Naive thymus-derived CD8-positive, alpha-beta T cell (primary cell): ENCODE measurements at places on chromosomes 4 and X.
A peak's percentile ranks its signal among the peaks of the same experiment; 100 is the strongest.

GRCh38 chrX:71606536-71607216 is 11.6 kb downstream of the CXCR3 start:
- H3K27me3 ChIP-seq = no peaks in the 10 kb centered on the region
- H3K4me3 ChIP-seq = peak overlapping the region; percentile 79
- H3K4me1 ChIP-seq = peaks cover 52% of the 10 kb centered on the region
- H3K27ac ChIP-seq = peak overlapping the region; percentile 95
- H3K36me3 ChIP-seq = peaks cover 68% of the 10 kb centered on the region

DNA sequence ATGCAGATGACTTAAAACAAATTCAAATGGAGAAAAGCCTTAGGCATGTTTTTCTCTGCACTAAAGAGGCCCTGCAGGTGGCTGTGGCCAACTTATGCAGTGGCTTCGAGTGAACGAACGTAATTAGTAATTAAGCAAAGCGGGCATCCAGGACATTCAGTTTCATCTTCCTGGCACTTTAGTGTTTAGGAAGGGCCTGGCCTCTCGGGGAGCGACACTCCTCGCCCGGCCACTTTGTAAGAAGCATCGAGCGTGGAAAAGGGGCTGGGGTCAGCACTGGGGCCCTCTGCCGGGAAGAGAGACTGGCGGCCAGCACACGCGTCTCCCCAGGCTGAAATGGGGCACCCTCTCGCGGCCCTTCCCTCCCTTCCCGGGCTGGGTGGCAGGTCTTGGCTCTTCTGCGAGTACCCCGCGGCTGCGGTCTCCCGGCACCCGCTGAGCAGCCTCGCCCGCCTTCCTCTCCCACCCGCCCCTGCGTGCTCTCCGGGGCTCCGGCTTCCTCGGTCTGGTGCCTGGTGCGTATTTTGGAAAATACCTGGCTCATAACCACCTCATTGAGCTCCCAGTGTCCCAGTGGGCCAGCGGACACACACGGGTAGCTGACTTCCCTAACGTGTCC is 677 bp upstream of the CYP4V2 start:
- peak overlapping the region; percentile 96 for H3K27ac ChIP-seq
- H3K27me3 ChIP-seq = no peaks in the 10 kb centered on the region
- peaks cover 12% of the 10 kb centered on the region for H3K36me3 ChIP-seq
- H3K4me3 ChIP-seq = peak overlapping the region; percentile 92

DNA sequence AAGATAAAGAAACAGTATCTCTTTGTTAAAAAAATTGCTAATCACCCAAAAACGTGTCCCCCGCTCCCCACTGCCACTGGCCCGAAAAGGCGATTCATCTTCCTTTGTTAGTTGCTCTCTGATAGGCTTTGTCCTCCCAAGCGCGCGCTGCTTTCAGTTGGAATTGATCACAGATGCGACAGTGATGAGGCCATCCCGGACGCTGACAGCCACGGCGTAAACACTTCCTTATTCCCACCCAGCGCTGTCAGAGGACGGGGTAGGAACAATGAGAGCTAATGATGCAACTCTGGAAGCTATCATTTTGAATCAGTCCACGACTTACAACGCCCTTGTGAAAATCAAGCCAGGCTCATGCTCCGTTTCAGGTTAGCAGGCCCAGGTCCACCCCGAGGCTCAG is 21.4 kb downstream of the SOD3 start:
- H3K27ac ChIP-seq = no peak overlapping the region
- H3K27me3 ChIP-seq = peaks cover 1% of the 10 kb centered on the region
- no peaks in the 10 kb centered on the region for H3K4me1 ChIP-seq
- no peak for DNase-seq
- peaks cover 7% of the 10 kb centered on the region for H3K36me3 ChIP-seq
- H3K4me3 ChIP-seq = no peak overlapping the region

DNA sequence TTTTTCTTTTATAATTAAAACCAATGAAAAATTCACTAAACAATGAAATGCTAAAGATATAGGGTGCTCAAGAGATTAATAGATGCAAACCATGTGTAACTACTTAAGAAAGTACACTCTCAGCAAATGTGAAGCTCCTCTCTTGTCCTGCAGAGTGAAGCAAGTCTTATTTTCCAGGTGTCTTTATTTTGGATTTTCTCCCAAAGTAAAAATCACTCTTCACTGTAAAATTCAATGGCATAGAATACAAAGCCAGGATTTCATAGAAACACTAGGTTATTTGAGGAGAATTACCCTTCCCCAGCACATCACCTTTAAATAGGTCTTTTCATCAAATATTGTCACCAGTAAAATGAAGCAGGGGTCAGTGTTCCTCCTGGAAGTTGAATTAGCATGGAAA is 57.0 kb upstream of the GIMD1 start:
- no peak overlapping the region for H3K27ac ChIP-seq
- peaks cover 8% of the 10 kb centered on the region for H3K27me3 ChIP-seq
- DNase-seq = no peak
- H3K4me3 ChIP-seq = no peak overlapping the region

GRCh38 chr4:1323280-1323634 is 23.8 kb upstream of the UVSSA start:
- H3K27me3 ChIP-seq = no peaks in the 10 kb centered on the region
- peaks cover 28% of the 10 kb centered on the region for H3K36me3 ChIP-seq
- no peak overlapping the region for H3K27ac ChIP-seq
- DNase-seq = no peak
- H3K4me1 ChIP-seq = peaks cover 1% of the 10 kb centered on the region

GRCh38 chr4:165625281-165625680 is 246.5 kb downstream of the CPE start:
- no peak overlapping the region for H3K27ac ChIP-seq
- no peaks in the 10 kb centered on the region for H3K4me1 ChIP-seq
- H3K4me3 ChIP-seq = no peak overlapping the region
- H3K36me3 ChIP-seq = no peaks in the 10 kb centered on the region
- no peaks in the 10 kb centered on the region for H3K27me3 ChIP-seq

GRCh38 chrX:35444671-35445355 is 353.3 kb upstream of the MAGEB16 start:
- H3K36me3 ChIP-seq = no peaks in the 10 kb centered on the region
- no peak overlapping the region for H3K4me3 ChIP-seq
- H3K27ac ChIP-seq = no peak overlapping the region
- no peak for DNase-seq
- H3K27me3 ChIP-seq = no peaks in the 10 kb centered on the region
- H3K4me1 ChIP-seq = no peaks in the 10 kb centered on the region

- no peaks in the 10 kb centered on the region for H3K27me3 ChIP-seq
- no peaks in the 10 kb centered on the region for H3K4me1 ChIP-seq
- no peak overlapping the region for H3K4me3 ChIP-seq
- no peak for DNase-seq
These were observed 121.7 kb downstream of the AFAP1 start for GRCh38 chr4:7817877-7818398.

- H3K36me3 ChIP-seq = no peaks in the 10 kb centered on the region
- no peak for DNase-seq
- peaks cover 2% of the 10 kb centered on the region for H3K27me3 ChIP-seq
These were observed 101.4 kb downstream of the CDS1 start for GRCh38 chr4:84684361-84684760.

DNA sequence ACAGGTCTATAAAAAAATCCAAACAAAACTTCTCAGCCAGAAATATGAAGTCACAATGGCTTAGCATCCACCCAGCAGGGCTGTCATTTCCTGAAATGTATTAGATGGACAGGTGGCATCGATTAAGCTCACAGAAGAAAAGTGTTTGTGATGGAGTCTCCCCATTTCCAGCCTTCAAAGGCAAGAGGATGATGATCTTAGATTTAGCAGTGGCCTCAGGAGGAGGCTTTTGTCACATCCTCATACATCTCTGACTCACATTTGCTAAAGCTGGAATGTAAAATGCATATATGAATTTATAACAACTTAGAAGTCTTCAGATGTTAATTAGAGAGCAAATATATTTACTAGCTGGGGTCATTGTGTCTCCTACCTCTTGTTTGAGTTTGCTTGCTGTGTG is 441.9 kb downstream of the SPRY1 start:
- no peaks in the 10 kb centered on the region for H3K36me3 ChIP-seq
- no peak overlapping the region for H3K27ac ChIP-seq
- H3K4me3 ChIP-seq = no peak overlapping the region
- H3K4me1 ChIP-seq = no peaks in the 10 kb centered on the region
- H3K27me3 ChIP-seq = peaks cover 4% of the 10 kb centered on the region

DNA sequence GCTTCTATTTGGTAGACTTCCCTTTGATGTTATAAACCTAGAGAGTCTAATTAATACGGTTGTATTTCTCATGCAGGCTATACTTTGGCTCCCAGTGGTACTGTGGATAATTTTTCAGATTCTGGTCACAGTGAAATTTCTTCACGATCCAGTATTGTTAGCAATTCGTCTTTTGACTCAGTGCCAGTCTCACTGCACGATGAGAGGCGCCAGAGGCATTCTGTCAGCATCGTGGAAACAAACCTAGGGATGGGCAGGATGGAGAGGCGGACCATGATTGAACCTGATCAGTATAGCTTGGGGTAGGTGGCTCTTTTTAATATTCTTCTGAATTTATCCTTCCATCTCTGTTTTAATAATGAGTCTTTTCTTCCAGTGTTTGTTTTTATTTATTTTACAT is 249.7 kb downstream of the RAPGEF2 start:
- no peaks in the 10 kb centered on the region for H3K27me3 ChIP-seq
- H3K4me1 ChIP-seq = no peaks in the 10 kb centered on the region
- H3K27ac ChIP-seq = no peak overlapping the region
- peaks cover 61% of the 10 kb centered on the region for H3K36me3 ChIP-seq

- no peak for DNase-seq
- no peak overlapping the region for H3K4me3 ChIP-seq
- no peak overlapping the region for H3K27ac ChIP-seq
- H3K4me1 ChIP-seq = no peaks in the 10 kb centered on the region
- H3K27me3 ChIP-seq = peaks cover 16% of the 10 kb centered on the region
- H3K36me3 ChIP-seq = no peaks in the 10 kb centered on the region
These were observed 73.6 kb upstream of the QRFPR start for GRCh38 chr4:121454251-121454979.

GRCh38 chr4:139528377-139529005 is 27.5 kb downstream of the SETD7 start:
- no peaks in the 10 kb centered on the region for H3K36me3 ChIP-seq
- DNase-seq = no peak
- H3K4me1 ChIP-seq = peaks cover 23% of the 10 kb centered on the region
- no peak overlapping the region for H3K4me3 ChIP-seq

GRCh38 chr4:53645108-53645507 is 53.8 kb upstream of the LNX1 start:
- H3K4me3 ChIP-seq = no peak overlapping the region
- H3K4me1 ChIP-seq = no peaks in the 10 kb centered on the region
- H3K27me3 ChIP-seq = peaks cover 4% of the 10 kb centered on the region
- H3K27ac ChIP-seq = no peak overlapping the region
- no peak for DNase-seq

GRCh38 chr4:120685756-120686278 is 236.7 kb downstream of the PRDM5 start:
- no peaks in the 10 kb centered on the region for H3K27me3 ChIP-seq
- H3K36me3 ChIP-seq = no peaks in the 10 kb centered on the region
- no peaks in the 10 kb centered on the region for H3K4me1 ChIP-seq
- H3K4me3 ChIP-seq = no peak overlapping the region

GRCh38 chr4:20255823-20256222 is 4.1 kb downstream of the SLIT2 start:
- no peak for DNase-seq
- no peak overlapping the region for H3K27ac ChIP-seq
- H3K27me3 ChIP-seq = peaks cover 31% of the 10 kb centered on the region
- H3K36me3 ChIP-seq = no peaks in the 10 kb centered on the region

GRCh38 chrX:46572340-46572936 is 1.1 kb upstream of the CHST7 start:
- no peak for DNase-seq
- H3K4me3 ChIP-seq = peak overlapping the region; percentile 72
- peak overlapping the region; percentile 6 for H3K27ac ChIP-seq
- peaks cover 2% of the 10 kb centered on the region for H3K27me3 ChIP-seq
- H3K36me3 ChIP-seq = no peaks in the 10 kb centered on the region
